ENCODE measurements at places on chromosomes 11 and 22.

GRCh38 chr22:47249370-47249928, 487.0 kb downstream of the TBC1D22A start:
- DNase-seq, result no peak

GRCh38 chr11:88061111-88061510, 114.1 kb downstream of the RAB38 start:
- no peak for DNase-seq

- DNase-seq, result no peak
These were observed 113.6 kb upstream of the CADM1 start for GRCh38 chr11:115617767-115618166.

DNA sequence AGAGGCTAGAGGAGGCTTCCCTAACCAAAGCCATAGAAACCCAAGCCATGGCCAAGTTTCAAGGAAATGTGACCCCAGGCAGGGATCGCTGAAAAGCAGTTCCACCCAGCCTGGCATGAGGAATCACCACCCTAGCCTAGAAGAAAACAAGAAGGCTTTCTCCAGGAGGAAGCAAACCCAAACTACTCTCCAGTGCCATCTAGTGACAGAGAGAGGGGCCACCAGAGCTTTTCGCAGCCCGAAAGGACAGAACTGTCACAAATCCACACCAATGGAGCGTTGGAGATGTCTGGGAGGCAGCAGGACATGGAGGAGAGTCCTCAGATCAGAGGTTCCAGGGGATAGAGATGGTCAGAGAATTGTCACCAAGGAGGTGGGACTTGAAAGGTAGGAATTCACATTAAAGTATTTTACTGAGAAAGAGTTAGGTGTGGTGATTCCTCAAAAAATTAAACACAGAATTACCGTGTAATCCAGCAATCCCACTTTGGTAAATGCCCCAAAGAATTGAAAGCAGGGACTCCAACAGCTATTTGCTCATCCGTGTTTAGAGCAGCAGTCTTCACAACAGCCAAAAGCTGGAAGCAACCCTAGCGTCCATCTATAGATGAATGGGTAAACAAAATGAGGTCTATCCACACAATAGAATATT, 67.3 kb upstream of the NUP50 start:
- no peak for DNase-seq

DNA sequence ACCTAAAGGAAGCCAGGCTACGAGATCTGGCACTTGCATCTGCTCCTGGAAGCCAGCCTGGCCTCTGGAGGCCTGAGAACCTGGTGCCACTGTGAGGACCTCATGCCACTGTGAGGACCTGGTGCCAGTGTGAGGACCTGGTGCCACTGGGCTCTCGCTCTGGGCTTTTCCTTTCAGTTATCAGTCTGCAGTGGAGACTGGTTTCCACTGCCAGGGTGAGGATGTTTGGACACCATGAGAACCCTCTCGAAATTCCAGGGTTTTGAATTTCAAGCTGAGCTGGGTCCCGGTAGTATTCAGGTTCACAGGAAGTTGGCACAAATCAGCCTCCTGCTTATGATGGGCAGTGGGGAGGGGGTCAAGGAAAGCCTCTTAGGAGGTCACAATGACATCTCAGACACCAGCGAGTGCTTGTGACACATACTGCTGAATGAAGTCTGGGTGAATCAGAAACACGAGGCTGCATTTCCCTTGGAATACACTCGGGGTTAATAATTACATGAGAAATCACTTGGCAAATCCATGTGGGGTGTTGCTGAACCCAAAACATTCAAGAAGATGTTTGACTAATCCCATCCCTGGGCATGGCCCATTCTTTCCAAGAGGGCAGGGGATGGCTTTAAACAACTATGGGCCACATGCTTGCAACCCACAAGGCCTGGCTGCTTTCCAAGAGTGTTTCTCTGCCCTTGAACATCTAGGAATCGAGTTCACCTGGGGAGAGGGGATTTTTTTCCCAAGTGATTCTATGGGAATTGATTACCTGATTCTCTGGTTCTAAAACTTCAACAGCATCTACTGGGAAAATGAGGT, 60.2 kb downstream of the LINC01488 start:
- DNase-seq, result no peak

DNA sequence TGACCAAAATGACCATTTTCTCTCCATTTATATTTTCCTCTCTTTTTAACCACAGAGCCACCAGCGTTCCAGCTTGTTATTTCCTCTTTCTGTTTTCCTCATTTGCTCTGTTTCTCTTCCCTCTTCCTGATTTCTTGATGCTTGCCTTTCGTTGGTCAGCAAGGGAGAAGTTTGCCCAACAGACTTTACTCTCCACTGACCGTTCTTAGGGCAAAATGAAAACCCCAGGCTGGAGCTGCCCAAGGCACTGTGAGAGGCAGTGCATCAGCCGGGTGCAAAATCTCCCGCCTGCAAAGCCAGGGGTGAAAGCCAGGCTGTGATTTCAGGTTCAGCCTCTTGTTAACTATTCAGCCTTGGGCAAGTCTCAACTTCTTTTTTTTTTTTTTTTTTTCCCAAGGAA, 26.1 kb upstream of the APLP2 start:
- no peak for DNase-seq

DNA sequence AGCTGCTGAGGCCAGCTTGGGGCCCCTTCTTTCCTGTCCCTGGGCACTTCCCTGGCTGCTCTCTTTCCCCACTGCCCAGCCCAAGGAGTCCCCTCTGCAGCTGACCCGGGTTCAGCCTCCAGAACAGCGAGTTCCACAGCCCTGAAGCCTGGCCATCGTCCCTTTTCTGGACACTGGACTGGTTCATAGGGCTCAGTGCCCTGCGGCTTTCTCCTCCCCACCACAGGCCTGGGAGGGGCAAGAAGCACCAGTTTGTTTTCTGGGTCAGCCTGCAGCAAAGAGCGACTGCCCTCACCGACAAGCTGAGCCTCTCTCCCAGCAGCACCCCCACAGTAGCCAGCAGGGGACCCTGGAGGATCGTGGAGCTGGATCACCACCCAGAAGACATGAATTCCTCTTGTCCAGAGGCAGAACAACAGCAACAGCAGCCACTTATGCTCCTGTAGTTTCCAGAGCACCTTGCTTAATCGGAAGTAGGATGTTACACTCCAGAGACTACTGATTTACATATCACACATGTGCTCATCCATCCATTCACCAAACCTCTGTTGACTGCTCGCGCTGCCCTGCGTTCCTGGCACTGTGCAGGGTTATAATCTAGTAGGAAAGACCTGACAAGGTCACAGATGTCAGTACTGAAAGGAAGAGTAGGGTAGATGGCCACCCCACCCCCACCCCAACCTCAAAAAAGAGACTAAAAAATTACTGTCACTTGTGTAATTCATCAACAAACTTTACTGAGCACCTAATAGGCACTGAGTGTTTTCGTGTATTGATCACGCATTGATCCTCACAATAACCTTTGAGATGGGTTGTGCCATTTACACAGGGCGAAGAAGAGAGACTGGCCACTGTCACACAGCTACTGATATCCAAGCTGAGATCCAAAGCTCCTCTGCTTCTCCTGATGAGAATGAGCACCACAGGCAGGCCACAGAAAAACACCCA, 13.0 kb upstream of the CXCR5 start:
- DNase-seq, result no peak

Measured in stimulated activated CD8-positive, alpha-beta memory T cell treated with anti-CD3 and anti-CD28 coated beads, Interleukin-7, amount 100 ng/mL, for 4 hours (primary cell).